ENCODE measurements at places on chromosomes 5 and 9.

DNA sequence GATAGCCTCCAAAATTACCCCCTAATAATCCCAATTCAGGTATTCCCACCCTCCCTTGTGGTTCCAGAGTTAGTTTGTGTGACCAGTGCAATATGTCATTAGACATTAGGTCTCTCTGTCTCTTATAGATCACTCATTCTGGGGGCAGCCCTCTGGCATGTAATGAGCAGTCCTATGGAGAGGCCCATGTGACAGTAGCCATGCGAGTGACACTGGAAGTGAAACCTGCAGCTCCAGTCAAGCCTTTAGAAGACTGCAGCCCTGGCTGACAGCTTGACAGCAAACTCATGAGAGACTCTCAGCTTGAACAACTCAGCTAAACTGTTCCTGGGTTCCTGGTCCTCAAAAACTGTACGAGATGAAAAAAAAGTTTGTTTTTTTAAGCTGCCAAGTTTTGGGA is 54.0 kb upstream of the HSPB3 start:
- DNase-seq = no peak

GRCh38 chr5:138833726-138834480 is 41.2 kb downstream of the LRRTM2 start:
- DNase-seq = no peak

DNA sequence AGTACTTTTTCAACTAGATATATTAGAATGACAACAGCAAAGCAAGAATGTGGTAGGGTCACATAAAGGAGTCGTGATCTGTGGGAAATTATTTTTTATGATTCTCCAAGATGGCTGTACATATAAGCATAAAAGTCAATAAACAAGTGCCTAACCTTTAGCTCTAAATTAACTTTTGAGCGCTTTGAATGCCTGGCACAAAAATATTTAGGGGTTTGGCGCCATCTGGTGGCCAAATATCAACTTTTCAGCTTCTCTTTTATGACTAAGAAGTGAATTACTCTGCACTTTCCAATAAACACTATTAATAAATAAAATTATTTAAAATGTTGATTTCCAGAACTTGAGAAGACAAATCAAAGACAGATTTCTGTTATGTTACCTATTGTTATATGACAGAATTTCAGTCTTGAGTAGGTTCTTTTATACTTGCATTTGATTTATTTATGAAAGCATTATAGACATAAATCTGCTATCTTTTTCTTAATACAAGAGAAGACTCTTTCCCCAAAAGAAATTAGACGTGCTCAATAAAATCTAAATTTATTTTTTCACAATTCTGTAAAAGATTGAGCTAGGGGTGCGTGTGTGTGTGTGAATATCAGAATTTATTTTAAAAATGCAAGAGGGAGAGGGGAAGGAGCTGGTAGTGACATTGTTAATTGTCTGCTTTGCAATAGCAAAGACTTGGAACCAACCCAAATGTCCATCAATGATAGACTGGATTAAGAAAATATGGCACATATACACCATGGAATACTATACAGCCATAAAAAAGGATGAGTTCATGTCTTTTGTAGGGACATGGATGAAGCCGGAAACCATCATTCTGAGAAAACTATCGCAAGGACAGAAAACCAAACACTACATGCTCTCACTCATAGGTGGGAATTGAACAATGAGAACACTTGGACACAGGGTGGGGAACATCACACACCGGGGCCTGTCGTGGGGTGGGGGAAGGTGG is 36.7 kb upstream of the ARRDC3 start:
- peak; percentile 17 for DNase-seq

GRCh38 chr9:9625248-9625647 is 987.6 kb downstream of the PTPRD start:
- DNase-seq = no peak

GRCh38 chr5:172957458-172957857 is 1.8 kb upstream of the RPL26L1 start:
- no peak for DNase-seq

DNA sequence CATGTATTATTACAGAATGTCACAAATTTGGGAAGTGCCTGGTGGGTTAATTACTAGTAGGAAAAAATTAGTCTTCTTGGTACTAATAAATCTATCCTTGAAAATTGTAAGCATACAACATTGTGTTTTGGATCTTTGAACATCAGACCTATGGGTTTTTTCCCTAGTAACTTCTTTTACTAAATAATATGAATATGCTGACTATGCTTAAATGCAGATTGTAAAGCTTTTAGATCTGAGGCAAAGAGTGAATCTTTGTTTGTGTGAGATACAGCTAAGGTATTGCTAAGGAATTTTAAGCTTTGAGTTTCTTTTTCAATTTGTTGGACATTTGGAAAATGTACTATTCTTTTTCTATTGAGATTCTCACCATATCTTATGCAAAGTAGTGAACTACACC is 390.6 kb upstream of the CCNH start:
- DNase-seq = no peak

- no peak for DNase-seq
Measured at GRCh38 chr5:135990528-135991255, 35.9 kb upstream of the LECT2 start.
